ENCODE measurements at places on chromosomes 12 and 14. TPM values are rescaled to one million over a fixed set of nuclear protein-coding genes. Genes with fewer than 3 reads are reported as not detected.

Gene TAS2R42
- total RNA-seq: not detected

Gene GXYLT1
- 24.6 TPM for total RNA-seq

Gene FERMT2
- total RNA-seq: 86.5 TPM

Gene E2F7
- total RNA-seq: not detected

Gene SLC7A8
- 58.2 TPM for total RNA-seq

Gene LRP1-AS
- total RNA-seq: not detected

Gene ZNF641
- total RNA-seq: 26.4 TPM

Gene POTEM
- total RNA-seq: not detected

GRCh38 chr14:58280954-58281787 lies 17.2 kb upstream of the ARID4A start:
- DNase-seq: no peak

DNA sequence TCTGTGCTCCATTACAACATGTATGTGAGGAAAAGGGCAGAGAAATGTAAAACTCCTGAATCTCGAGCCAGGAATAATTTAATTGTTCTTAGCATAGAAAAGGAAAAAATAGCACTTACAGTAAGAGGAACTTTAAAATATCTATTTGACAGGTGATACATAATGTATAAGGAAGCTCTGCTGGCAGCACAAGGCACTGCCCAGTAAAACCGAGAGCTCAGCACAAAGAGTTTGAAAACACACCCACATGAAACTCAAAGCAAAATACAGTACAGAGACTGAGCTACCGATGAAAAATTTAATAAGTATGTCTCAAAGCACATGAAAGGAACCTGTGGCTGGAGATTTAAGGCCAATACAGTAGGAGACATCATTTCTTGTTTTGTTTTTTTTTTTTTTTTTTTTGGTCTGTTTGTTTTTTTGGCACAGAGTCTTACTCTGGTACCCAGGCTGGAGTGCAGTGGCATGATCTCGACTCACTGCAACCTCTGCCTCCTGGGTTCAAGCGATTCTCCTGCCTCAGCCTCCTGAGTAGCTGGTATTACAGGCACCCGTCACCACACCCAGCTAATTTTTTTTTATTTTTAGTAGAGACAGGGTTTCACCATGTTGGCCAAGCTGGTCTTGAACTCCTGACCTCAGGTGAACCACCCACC lies 19.2 kb downstream of the CLIP1 start:
- DNase-seq: no peak

DNA sequence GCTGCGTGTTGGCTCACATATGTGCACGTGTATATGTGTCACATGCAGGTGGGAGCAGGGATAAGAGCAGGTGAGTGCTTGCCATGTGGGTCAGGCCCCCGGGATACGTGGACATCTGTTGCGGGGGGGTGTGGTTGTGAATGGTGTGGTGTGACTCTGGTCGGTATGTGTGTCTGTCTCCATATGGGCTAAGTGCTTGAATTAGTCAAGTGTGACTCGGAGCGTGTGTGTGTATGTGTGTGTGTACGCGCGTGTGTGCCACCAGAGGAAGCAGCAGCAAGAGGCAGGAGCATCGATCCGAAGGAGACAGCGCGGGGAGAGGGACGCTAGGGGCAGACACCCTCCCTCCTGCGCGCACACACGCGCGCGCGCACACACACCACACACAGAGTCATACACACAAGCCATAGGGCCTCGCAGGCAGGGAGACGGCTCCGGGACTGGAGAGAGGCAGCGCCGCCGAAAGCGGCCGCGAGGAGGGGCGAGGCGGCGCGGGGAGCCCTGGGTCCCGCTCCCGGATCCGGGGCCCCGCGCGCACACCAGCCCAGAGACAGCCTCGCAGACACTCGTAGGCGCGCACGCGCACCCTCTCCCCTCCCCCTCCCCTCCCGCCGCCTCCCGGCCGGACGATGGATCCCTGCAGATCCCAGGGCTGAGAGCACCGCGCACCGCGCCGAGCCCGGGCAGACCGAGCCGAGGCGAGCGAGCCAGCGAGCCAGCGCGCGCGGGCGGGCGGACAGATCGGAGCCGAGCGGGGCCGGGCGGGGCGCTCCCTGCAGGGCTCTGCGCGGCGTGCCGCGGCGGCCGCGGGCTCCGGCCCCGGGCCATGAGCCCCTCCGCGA lies at the start of gene ASIC1:
TSS of gene ASIC1 (plus strand) at position 597 of the 842 bp plus-strand sequence. CDS start 1,171 bp downstream, outside the sequence.
- DNase-seq: peak; percentile 54

- DNase-seq: no peak
Measured at GRCh38 chr14:65482757-65483438, 70.4 kb downstream of the FUT8 start.

- no peak for DNase-seq
Measured at GRCh38 chr14:70096866-70097265, 91.9 kb downstream of the SLC8A3 start.

- no peak for DNase-seq
Measured at GRCh38 chr12:76276499-76277151, 71.6 kb downstream of the BBS10 start.

GRCh38 chr12:132675757-132676432 lies 11.2 kb downstream of the POLE start:
- no peak for DNase-seq

DNA sequence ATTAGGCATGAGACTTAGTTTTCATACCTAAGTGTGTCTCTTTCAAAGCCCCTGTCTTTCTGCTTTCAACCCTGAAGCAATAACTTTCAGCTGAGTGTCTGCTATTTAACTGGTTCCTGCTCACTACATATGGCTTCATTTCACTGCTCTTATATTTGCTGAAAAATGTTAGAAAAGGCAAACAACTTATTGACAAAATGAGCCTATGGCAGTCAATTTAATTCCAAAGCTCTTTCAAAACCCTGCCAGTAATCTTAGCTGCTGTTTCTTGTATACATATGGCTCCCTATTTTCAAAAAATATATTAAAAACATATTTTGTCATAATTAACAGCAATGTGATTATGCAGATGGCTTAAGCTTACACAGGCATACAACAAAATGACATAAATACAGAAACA lies 334.1 kb upstream of the MGAT4C start:
- no peak for DNase-seq

DNA sequence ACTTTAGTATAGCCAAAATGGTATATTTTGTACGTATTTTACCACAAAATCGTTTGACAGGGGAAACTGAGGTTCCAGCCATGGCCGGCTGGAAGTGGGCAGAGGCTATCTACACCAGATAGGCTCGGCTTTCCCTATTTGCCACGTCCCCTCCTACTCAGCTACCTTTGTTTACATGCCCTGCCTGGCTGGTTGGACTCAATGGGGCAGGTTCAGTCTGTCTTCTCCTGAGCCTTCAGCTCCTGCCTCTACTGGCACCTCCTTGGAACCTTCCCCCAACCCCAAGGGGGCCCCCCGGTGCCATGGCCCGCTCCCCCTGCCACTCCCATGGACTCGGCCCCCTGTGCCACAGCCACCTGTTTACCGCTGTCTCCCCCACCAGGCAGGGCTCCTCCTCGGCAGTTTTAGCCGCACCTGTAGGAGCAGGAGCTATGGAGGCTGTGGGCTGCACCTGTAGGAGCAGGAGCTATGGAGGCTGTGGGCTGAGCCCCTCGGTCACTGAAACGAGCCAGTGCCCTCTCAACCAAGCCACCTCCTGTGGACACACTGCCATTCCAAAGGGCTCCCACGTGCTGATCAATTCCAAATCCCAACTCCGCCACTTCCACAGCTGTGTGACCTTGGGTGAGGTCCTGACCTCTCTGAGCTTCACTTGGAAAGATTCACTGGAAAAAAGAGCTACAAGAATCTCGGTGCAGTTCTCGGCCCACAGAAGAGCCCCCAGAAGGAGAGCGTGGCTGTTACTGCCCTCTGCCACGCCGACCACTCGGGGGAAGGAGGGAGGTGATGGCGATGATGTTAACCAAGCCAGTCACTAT lies 62.2 kb downstream of the NCOR2 start:
- DNase-seq: no peak

DNA sequence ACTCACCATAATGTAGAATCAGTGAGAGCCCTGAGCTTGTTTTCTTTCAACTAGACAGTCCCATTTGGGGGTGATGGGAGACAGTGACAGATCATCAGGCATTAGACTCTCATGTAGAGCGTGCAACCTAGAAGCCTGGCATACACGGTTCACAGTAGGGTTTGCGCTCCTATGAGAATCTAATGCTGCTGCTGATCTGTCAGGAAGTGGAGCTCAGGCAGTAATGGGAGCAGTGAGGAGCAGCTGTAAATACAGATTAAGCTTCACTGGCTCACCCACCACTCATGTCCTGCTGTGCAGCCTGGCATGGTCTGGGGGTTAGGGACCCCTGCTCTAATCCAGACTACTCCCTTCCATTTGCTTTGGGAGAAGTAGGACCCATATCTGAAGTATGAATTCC lies 55.6 kb downstream of the FNTB start:
- no peak for DNase-seq
